ENCODE measurements at places on chromosomes 5 and 9.

- no peak for DNase-seq
Observed at GRCh38 chr5:170896779-170897178, 35.0 kb downstream of the RANBP17 start.

DNA sequence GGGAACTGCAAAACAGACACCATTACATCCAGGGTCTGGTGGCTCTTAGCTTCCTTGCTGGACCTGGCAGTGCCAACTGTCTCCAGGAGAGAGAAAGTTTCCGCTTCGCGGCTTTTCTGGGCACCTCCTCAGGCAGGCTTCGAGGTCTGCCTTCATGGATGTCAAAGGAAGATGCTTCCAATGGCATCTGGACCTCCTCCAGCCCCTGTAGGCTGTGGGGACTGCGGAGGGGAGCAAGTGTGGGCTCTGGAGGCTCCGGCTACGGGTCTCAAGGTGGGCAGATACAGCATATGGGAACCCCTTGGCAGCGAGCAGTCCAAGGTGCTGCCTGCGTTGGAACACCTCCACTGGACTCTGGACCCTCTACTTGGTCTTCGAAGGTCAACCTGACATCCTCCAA is 6.0 kb downstream of the C9orf50 start:
- DNase-seq: no peak

GRCh38 chr5:158988987-158989730 is 110.6 kb downstream of the EBF1 start:
- no peak for DNase-seq

- DNase-seq: no peak
Observed at GRCh38 chr5:13574574-13574973, 369.9 kb downstream of the DNAH5 start.

GRCh38 chr9:133959171-133959570 is 33.0 kb downstream of the VAV2 start:
- no peak for DNase-seq

DNA sequence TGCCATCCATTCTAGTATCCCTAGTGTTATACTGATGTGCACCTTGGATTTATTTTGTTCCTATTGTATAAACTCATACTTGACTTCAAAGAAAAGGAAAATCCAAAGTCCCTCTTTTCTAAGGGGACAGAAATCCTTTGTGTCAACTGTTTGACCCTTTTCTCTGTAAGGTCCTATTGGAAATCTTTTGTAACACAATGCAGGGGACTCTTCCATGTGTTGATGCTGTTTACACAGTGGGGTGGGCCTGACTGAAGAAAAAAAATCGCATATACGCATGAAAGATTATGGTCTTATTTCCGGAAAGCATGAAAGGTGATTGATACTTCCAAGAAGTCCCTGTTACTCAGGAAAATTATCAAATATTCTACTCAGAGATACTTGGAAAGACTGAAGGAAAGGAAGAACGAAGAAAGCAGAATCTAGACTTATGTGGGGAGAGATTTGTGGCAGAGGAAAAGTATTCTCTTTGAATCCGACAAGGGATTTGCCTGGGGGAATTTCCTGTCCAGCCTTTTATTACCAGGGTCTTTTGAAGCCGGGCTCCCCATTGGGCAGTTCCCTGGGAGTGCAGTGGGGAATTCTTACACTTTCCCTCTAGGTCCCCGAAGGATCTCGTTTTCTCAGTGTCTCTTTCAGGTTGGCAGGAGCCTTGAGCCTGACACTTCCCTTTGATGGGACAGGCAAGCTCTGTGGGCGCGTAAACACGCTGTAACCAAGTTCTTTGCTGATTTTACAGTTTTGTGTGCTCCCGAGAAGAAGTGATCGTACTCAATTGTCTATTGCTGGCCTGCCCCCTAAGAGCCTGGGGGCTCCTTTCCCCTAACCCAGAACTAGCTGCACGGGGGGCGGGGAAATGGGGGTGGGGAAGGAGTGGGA is 779 bp upstream of the VCAN start:
- no peak for DNase-seq

GRCh38 chr9:104745852-104746251 is 1.6 kb upstream of the NIPSNAP3A start:
- DNase-seq: no peak

- no peak for DNase-seq
Observed at GRCh38 chr5:68292316-68292715, 76.8 kb downstream of the PIK3R1 start.

DNA sequence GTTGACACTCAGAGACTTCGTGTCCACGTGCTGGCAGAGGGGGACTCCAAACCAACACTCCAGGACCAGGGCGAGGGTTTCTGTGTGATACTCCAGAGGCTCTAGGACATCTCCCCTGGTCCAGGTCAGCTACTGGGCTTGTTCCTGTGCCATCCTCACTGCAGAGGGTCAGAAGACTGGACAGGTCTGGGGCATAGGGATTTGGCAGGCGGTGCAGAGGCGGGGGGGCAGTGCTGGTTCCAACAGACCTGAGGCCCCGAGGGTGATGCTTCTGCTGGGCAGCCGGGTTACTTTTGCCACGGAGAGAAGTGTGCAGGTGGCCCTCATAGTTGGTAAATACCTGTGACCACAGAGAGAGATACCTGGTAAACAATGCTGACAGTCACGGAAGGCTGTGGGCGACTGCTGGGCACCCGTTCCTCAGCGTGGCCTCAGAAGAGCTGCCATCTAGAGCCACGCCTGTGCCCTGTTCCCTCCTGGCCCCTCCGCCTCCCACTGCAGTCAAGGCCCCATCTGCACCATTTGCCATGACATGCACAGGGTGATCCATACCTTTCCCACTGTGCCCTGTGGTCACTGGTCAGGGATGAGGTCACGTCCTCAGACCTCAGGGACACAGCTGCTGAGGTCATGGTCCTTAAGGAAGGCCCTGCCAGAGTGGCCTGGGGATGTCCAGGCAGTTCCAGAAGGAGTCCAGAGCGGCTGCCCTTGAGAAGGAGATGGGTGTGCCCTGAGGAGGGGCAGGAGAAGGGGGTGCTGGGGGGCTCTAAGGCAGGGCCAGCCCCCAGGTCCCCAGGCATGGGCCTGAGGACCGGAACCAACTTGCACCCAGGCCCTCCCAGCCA is 30.0 kb downstream of the TRIP13 start:
- DNase-seq: no peak

- DNase-seq: no peak
Observed at GRCh38 chr9:72601615-72602014, 80.2 kb downstream of the TMC1 start.

- no peak for DNase-seq
Observed at GRCh38 chr5:74772359-74772758, 5.3 kb downstream of the NSA2 start.

- no peak for DNase-seq
Observed at GRCh38 chr5:124990723-124991122, 244.3 kb upstream of the ZNF608 start.

DNA sequence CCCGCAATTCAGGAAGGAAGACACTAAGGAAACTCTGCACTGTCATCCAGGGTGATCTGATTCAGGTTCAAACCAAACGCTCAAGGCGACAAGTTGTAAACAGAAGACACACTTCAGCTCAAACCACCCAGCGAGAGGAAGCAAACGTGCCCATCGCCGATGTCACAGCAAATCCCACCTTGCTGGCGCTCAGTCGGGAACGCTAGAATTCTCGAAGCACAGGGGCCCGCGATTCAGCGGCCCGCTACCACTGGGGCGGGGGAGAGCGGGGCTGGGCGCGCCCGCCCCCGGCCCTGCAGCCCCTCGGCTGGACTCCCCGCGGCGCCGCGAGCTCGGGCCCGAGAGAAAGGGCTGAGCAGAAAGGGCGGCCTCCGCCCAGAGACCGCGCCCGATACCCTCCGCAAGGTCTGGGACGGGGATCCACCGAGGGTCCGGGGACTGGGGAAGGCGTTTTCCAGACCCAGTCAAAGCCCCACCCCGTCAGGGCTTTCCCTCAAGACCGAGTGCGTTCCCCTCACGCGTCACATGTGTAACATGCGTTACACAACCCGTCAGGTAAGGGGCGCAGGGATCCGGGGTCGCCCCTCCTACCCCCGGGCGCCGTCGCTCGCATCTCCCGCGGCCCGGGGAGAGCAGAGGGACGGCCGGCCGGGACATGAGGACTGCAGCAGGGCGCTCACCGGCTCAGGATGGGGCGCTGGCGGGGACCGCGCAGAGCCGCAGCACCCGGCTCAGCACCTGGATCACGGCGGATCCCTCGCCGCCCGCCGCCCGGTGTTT is 469 bp downstream of the AGTPBP1 start:
- DNase-seq: peak; percentile 75

DNA sequence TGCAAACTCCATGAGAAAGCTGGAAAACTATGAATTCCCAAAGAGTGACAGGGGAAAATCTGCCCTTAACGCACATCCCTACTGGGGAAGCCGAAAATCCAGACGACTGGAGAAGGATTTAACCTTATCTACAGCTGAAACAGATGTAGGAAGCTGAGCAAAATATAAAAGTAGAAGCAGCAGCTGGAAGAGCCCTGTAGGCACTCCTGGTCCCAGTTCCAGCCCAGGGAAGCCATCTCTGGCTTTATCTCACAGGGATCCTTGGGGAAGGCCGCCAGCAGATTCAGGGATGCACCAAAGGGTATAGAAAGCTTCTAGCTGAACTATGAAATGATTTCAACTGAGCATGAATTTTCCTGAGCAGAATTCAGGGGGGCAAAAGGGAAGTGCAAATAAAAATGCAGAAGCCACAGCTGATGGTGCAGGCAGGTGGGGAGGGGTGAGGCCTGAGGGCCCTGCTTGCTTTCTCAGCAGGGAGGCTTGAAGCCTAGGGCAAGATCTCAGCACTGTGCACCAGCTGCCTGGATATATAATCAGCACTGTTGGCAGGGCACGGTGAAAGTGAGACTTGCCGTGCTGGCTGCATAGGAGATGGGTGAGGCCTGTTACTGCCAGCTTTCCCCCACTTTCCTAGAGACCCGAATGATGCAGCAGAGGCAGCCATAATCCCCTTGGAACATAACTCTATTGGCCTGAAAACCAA is 2019.5 kb upstream of the NUDT12 start:
- DNase-seq: no peak

DNA sequence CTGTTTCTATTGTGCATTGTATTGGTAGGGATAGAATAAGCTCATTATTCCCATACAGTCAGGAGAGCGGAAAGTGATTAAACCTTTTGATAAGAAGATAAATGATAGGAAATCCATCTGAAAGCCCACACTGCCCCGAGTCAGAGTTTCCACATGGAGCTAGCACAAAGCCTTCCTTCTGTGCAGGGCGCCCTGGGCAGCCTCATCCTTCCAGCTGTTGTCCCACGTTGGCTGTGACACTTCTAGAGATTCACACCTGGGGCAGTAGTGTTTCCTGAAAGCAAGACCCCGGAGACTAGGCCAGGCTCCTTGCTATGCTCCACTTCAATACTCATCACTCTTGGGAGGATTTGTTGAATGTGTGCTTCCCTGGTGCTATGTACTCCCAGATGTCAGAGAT is 172.4 kb downstream of the SEMA6A start:
- DNase-seq: no peak

GRCh38 chr9:129390541-129390940 is 212.5 kb upstream of the IER5L start:
- DNase-seq: no peak

GRCh38 chr9:2026220-2026997 is 11.3 kb downstream of the SMARCA2 start:
- peak; percentile 63 for DNase-seq
